ENCODE measurements at places on chromosomes 1 and 21.
A peak's percentile ranks its signal among the peaks of the same experiment; 100 is the strongest.

GRCh38 chr21:30962013-30962412 lies 76.3 kb downstream of the KRTAP19-8 start:
- DNase-seq = no peak

DNA sequence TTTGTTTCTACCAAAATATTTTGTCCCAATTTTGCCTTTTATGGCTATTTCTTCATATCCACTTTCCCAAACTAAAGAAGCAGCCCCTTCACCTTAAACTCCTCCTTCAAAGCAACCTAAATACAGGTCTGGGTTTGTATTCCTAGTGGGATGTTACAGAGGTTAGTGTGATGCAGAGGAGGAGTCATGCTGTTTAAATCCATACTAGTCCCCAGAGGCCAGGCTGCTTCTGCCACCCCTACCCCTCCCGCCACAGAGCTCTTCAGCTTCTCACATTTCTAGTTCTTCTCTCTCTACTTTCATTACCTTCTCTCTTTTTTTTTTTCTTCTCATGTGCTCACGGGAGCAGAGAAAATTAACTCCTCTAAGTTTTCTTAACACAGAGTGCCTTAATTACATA lies 29.3 kb downstream of the SELL start:
- DNase-seq = no peak

DNA sequence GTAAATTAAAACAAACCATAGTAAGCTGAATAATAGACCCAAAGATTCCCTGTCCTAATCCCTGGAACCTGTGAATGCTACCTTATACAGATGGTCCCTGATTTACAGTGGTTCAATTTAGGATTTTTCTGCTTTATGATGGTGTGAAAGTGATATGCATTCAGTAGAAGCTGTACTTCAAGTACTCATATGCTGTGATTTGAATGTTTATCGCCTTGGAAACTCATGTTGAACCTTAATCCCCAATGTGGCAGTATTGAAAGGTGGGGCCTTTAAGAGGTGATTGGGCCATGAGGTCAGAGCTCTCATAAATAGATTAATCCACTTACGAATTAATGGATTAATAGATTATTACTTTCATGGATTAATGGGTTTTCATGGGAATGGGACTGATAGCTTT lies 10.6 kb upstream of the RRP15 start:
- peak; percentile 23 for DNase-seq

DNA sequence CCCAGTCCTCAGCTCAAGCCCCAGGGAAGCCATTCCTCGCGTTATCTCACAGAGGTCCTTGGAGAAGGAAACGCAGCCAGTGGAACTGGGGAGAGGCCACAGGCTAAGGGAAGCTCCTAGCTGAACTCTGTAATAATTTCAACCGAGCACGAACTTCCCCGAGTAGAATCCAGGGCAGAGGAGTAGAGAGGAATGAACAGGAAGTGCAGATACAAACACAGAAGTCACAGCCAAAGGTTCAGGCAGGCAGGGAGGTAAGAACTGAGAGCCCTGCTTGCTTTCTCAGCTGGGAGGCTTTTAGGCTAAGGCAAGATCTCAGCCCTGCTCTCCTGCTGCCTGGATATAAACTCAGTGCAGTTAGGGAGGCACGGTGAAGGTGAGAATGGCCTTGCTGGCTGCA lies 23.7 kb downstream of the WARS2 start:
- DNase-seq = no peak

- DNase-seq = peak; percentile 91
These were observed 137.3 kb downstream of the SDCCAG8 start for GRCh38 chr1:243393096-243393495.

DNA sequence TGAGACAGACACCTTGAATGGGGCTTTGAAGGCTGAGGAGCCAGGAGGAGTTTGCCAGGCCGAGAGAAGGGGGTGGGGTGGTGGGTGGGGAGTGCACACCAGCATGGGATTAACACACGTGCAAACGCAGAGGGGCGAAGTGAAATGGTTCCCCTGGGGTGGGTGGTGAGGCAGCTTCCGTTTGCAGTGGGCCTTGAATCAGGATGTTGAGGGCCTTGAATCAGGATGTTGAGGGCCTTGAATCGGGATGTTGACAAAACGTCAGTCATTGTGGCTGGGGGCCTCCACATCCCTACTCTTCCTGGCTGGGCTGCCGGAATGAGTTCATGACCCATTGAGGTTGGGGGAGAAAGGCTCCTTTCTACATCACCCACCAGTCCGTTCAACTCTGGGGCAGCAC lies 16.6 kb downstream of the LDLRAP1 start:
- no peak for DNase-seq

DNA sequence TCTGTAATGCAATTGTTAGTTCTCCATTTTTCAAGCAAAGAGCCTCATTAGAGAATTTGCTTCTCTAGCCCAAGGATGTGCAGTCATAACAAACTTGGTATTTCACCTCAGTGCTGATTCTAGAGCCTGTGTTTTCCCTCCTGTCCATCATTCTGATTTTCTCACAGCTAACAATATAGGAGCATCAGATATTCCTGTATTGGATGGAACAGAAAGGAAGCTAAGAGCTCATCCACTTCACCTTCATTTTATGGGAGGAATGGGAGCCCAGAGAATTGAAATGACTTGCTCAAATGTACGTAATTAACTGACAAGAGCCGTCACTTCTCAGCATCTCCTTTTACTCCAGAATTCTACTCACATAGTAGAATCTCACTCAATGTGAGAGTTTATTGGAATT lies 96.6 kb downstream of the EDEM3 start:
- DNase-seq = no peak

DNA sequence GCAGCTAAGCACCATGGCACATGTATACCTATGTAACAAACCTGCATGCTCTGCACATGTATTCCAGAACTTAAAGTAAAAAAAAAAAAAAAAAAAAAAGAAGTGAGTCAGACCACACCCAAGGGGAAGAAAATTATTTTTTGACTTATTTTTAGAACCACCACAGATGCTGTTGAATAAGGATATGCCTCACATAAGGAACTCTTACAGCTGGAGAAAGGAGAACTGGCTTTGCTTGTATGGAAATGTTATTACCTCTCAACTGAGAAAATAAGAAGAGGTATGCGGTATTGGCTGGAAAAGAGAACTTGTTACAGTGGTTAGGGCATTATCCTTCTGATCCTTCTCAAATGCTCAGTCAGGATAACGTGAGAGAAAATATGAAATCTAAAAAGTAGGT lies 27.5 kb upstream of the FCER1A start:
- no peak for DNase-seq

GRCh38 chr1:158506369-158506987 lies 34.5 kb downstream of the OR10R2 start:
- no peak for DNase-seq

DNA sequence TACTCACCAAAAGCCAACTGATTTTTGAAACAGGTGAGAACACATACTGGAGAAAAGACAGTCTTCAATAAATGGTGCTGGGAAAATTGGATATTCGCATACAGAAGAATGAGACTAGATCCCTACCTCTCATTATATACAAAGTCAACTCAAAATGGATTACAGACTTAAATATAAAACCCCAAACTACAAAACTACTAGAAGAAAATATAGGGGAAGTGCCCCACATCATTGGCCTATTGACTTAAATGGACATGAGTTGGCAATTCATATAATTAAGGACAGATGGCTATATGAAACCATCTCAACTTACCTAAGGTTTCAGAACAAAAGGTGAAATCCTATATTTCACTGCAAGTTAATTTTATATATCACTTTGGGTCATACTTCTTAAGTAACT lies 60.1 kb downstream of the C4BPA start:
- no peak for DNase-seq

DNA sequence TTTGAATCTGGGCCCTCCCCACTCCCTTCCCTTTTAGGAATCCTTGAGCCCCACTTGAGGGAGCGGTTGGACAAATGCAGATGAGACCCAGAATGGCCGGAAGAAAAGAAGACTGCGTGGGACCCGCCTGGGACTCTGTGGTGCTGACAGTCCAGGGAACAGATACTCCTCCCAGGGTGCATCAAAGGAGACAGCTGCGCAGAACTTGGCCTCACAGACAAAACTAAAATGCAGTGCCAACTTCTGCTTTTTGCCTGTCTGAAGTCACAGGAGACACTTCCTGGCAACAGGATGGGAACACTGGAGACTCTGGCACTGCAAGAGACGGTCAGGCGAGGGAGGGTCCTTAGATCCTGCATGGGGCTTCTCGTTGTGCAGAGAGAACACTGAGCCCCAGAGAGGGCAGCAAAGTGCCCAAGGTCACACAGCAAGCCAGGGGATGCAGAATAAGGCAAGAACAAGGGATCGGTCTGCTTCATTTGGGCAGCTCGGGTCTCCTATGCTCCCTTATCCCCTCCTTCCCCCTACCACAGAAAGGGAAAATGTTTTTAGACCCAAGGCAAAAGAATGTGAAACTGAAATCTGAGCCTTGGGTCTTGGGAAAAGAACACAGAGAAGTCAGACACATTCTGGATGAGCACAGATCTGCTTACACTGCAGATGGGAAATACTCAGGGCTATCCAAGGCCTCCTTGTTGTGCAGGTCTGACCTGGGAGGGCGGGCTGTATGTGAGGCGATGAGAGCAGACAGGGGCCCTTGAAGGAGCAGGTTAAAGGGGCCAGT lies 182.4 kb downstream of the TRABD2B start:
- no peak for DNase-seq

GRCh38 chr1:38908821-38909220 lies 27.4 kb upstream of the GJA9 start:
- peak; percentile 77 for DNase-seq

DNA sequence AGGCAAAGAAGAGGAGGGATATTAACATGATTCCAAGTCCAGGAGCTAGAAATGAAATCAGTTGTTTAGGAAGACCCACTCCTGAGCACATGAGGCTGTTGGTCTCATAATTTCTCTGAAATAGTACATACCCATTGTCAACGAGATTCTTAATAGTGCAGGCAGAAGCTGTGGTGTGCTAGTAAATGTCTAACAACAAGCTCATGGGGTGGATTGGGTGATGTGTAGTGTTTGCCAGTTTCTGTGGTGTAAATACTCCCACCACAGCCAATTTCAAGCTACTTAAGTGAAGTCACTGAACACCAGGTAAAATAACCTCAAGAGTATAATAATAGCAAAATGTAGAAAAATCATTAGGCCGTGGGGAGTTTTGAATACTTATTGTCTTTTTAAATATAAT lies 42.0 kb downstream of the SYF2 start:
- no peak for DNase-seq

All from NCI-H524 (cell line).